ENCODE measurements at places on chromosomes 2 and 18.

DNA sequence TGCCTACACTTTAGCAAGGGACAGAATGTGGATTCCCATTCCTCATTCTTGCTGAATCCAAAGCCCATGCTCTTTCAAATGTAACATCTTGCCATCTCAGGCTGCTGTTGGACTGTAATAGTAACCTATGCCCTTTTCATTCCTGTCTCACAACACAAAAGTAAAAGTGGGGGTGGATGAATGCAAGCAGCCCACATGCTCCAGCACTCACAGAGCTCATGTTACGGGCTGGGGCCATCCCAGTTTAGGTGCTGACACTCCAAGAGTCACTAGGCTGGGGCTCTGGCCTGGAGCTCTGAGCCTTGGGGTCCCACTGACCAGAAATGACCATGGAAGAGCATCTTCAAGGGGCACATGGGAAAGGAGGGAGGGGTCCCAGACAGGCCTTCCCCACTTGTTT is 47.6 kb downstream of the CCBE1 start:
- DNase-seq: no peak

- no peak for DNase-seq
Observed at GRCh38 chr2:62857139-62857931, 151.8 kb downstream of the EHBP1 start.

GRCh38 chr18:41576643-41577042 is 378.4 kb upstream of the PIK3C3 start:
- DNase-seq: no peak

- DNase-seq: no peak
Observed at GRCh38 chr2:142973822-142974207, 96.4 kb downstream of the KYNU start.

DNA sequence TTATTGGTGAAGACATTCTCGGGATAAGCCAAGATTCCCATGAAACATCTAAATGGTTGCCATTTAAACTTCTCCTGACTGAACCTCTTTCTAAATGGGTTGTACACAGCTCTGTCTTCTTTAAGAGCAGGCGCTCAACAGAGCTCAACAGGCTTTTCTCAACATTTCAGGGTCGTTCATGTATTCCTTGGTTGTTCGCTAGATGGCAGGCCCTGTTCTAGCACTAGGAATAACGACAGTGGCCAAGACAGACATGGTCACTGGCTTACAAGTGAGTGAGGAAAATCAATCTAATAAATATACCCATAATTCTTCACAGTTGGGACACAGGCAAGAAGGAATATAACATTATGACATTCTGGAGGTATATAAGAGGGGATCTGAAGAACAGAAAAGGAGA is 154.5 kb downstream of the SMAD2 start:
- DNase-seq: no peak

GRCh38 chr2:238507836-238508235 is 81.1 kb downstream of the ASB1 start:
- no peak for DNase-seq

GRCh38 chr18:63882333-63883141 is 5.0 kb upstream of the SERPINB2 start:
- DNase-seq: no peak

- no peak for DNase-seq
Observed at GRCh38 chr2:3535794-3536681, 16.7 kb upstream of the ADI1 start.

DNA sequence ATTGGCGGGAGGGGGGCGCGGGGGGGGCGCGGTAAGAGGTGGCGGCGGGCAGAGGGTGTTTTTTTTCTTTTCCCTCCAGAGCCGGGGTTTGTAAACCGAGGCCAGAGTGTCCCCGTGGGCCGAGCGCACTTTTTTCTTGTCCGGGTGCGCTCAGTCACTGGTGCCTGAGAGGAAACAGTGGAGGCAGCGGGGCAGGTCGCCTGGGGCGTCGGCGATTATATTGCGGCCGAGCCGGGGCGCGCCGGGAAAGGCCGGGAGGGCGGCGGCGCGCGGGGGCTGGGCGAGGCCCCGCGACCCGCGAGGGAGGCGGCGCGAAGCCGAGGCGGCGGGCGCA is 275 bp downstream of the HOXD8 start:
- no peak for DNase-seq

DNA sequence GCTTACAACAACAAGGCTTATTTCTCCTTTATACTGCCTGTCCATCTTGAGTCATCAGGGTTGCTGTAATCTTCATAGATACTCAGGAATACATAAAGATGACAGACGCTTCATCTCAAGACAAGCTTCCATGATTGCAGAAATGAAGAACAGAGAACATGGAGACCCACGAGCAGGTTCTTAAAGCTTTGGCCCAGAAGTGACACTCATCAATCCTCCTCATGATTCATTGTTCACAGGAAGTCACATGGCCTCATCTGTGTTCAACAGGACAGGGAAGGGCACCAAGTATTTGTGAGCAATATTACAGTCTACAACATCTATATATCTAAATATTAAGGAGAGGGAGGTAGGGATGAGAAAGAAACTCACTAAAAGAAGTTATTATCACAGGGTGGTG is 36.5 kb upstream of the PGAP1 start:
- no peak for DNase-seq

DNA sequence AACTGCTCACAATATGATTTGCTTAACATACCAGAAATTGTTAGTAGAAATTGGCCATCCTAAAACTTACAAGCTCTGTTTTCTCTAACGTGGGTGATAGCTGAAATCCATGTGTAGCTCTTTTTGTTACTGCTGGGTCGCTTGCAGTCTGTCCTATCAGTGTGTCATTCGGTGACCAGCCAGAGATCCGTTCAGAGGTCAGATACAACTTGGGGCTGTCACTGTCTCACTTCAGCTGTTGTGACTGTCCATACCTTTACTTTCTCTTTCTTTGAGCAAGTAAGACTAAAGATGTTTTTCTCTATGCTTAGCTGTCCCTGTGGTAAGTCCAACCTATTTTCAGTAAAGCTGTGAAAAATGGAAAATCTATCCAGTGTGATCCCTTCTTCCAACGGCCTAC is 282.9 kb upstream of the KCNH7 start:
- no peak for DNase-seq

GRCh38 chr2:97359861-97360584 is 229.7 kb downstream of the ANKRD36B start:
- no peak for DNase-seq

DNA sequence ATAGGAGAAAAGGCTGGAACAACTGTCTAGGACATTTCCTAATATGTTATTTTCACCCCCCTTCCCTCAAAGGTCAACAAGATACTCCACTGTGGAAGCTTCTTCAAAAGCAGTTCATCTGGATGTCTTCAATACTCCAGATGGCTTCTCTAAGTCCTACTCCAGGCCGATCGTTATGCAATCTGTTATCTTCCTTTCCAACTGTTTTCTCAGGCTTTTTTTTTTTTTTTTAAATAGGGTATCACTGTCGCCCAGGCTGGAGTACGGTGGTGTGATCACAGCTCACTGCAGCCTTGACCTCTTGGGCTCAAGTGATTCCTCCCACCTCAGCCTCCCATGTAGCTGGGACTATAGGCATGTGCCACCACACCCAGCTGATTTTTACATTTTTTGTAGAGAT is 26.3 kb downstream of the ATP8B1 start:
- no peak for DNase-seq

- peak; percentile 77 for DNase-seq
Observed at GRCh38 chr2:25373269-25373981, 31.7 kb upstream of the DNMT3A start.

- no peak for DNase-seq
Observed at GRCh38 chr18:30450927-30451326, 591.6 kb downstream of the DSC3 start.

- DNase-seq: no peak
Observed at GRCh38 chr18:3498698-3499471, 48.9 kb downstream of the TGIF1 start.

GRCh38 chr2:165369131-165369897 is 100.2 kb upstream of the CSRNP3 start:
- no peak for DNase-seq

DNA sequence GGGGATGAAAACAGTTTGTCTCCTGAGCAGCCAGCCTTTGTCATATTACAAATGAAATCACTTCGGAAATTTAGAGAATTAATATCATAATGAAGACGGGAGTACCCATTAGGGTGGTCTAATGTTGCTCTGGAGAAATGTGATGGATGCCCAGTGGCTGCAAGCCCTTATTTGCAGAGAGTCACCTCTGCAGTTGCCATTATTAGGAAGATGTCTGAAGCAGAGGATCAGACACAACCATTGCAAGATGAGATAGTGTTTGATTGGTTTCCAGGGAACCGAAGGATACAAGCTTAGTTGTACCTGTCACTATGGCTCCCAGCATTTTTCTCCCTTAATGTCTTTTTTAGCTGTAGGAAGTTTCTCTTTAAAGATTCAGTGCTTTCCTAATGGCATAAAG is 272.4 kb downstream of the FIGN start:
- DNase-seq: no peak

DNA sequence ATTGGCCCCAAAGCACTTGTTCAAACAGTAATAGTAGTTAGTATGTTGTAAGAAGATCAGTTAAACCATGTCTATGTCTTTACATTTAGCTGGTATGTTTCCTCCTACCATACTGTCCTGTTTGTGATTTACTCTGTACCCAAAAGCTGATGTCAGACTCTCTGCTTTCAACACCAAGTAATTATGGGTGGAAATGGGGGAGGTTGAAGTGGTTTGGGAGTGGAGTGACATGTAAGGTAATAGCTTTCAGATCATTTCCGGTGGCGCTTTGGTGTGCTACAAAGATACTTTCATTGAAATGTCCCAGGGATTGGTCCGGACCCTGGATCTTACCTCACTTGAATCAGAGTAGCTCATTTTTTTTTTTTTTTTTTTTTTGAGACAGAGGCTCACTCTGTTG is 39.7 kb upstream of the TGIF1 start:
- no peak for DNase-seq

DNA sequence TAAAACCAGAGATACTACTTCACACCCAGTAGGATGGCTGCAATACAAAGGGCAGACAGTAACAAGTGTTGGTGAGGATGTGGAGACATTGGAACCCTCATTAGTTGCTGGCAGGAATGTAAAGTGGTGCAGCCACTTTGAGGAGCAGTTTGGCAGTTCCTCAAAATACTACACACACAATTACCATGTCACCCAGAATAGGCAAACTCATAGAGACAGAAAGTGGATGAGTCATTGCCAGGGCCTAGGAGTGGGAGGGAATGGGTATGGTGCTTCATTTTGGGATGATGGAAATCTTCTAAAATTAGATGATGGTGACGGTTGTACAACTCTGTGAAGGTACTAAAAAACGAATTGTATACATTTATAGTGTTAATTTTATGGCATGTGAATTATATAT is 54.8 kb downstream of the ATP9B start:
- DNase-seq: no peak

GRCh38 chr2:221318376-221319130 is 253.6 kb downstream of the EPHA4 start:
- no peak for DNase-seq

GRCh38 chr2:110876167-110876999 is 144.0 kb downstream of the ACOXL start:
- DNase-seq: no peak

DNA sequence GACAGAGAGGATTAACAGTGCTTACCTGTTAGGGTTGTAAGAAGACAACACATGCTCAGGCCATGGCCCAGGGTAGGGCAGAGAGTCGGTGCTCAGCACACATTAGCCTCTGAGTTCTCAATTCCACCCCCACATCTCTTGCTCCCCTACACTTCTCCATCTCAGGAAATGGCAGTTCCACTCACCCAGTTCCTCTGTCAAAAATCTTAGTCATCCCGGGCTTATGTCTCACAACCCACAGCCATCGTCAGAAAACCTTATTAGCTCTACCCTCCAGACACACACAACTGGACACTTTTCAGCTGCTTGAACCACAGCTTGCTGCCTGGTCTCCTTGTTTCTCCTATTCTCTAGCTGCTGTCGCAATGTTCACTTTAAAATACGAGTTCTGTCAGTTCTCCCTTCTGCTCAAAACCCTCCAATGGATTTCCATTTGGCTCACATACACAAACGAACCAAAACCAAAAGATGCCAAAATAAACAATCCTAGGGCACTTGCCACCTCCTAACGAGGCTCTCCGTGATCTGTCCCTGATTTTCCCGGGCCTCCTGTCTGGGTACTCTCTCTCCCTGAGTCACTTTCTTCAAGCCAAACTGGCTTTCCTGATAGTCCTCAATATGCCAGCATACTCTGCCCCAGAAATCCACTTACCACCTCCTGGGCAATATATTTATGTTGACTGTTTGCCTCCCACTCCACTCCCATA is 89.7 kb downstream of the KCTD1 start:
- DNase-seq: no peak

- DNase-seq: no peak
Observed at GRCh38 chr2:147030966-147031720, 813.7 kb upstream of the ACVR2A start.

DNA sequence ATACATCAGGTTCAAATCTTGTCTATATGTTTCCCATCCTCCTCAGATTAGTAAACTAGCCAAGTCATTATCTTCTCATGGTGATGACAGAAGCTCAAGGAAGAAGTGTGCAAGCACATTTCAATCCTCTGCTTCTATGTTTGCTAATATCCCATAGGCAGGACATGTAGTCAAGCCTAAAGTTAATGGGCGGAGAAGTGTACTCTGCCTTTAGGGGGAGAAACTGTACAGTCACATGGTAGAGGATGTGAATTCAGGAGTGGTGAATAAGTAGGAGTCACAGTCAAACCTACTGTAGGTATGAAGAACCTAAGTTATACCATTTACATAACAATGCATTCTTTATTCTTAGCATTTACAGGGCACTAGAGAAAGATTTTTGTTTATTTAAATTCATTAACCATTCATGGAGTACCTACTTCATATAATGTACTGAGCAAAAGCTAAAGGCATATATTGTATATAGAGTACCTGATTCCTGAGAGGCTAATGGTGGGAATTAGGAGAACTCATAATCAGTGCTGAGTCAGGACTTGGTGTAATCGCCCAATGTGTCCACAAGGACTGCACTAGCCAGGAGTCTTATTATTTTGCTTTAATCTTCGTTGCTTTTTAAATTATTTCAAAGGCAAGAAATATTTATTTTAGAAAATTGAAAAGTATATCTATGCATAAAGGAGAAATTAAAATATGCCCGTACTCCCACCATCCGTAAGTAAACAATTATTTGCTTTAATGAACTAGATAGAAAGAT is 394.3 kb upstream of the ETAA1 start:
- no peak for DNase-seq

- no peak for DNase-seq
Observed at GRCh38 chr2:195477248-195477995, 179.6 kb upstream of the SLC39A10 start.

Measured in vagina (tissue), 2 donors.